ENCODE measurements at places on chromosomes 13 and 19. TPM values are rescaled to one million over a fixed set of nuclear protein-coding genes. Genes with fewer than 3 reads are reported as not detected.
A peak's percentile ranks its signal among the peaks of the same experiment; 100 is the strongest.

DNA sequence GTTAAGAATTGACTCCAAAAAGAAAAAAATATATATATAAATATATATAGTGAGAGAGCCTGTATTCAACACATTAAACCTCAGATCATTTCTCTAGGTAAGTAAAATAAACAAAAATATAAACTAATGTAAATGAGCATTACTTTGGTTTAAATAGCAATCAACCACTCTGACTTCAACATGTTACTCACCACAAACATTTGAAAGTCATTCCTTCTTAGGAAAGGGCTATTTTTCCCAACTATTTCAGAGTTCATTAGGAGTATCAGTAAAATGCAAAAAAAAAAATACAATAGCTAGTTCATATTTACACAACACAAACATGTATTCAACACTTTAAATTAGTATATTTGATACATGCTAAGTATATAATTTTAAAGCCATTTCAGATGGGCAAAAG is 40.5 kb downstream of the KLF12 start:
- H3K4me3 ChIP-seq, result no peak overlapping the region
- DNase-seq, result no peak
- no peak overlapping the region for H3K27ac ChIP-seq
- no peaks in the 10 kb centered on the region for H3K27me3 ChIP-seq

DNA sequence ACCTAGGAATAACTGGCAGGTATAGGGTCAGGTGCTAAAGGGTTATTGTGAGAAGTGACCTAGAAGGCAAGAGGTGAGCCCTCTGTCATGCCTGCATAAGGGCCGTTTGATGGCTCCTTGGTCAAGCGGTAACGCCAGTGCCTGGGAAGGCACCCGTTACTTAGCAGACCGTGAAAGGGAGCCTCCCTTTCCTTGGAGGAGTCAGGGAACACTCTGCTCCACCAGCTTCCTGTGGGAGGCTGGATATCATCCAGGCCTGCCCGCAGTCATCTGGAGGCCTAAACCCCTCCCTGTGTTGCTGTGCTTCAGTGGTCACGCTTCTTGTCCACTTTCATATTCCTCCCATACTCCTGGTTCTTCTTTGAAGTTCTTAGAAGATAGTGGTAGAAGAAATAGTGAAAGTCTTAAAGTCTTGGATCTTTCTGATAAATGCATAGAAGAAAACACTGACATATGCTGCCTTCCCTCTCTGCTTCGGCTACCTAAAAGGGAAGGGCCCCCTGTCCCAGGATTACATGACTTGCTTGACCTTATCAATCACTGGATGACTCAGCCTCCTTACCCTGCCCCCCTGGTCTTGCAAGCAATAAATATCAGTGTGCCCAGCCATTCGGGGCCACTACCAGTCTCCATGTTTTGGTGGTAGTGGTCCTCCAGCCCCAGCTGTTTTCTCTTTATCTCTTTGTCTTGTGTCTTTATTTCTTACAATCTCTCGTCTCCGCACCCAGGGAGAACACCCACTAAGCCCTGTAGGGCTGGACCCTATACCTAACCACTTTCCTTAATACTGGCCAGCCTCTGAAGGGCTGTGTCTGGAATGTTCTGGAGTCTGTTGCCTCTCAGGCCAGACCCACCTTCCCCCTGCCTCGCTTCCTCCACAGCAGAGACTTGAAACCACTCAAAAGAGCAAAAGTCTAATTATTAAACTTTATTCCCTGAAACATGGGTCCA is 16.1 kb upstream of the ABCC4 start:
- H3K4me3 ChIP-seq, result no peak overlapping the region
- no peaks in the 10 kb centered on the region for H3K36me3 ChIP-seq
- no peaks in the 10 kb centered on the region for H3K27me3 ChIP-seq

GRCh38 chr13:99197117-99197651 is 3.5 kb upstream of the UBAC2 start:
- no peaks in the 10 kb centered on the region for H3K27me3 ChIP-seq
- DNase-seq, result no peak
- peaks cover 12% of the 10 kb centered on the region for H3K4me1 ChIP-seq
- no peak overlapping the region for H3K27ac ChIP-seq
- no peaks in the 10 kb centered on the region for H3K36me3 ChIP-seq
- H3K4me3 ChIP-seq, result no peak overlapping the region

GRCh38 chr13:35781036-35782000 is 304.8 kb upstream of the MAB21L1 start:
- H3K27ac ChIP-seq, result no peak overlapping the region
- no peak for DNase-seq
- peaks cover 16% of the 10 kb centered on the region for H3K4me1 ChIP-seq
- H3K36me3 ChIP-seq, result no peaks in the 10 kb centered on the region
- H3K4me3 ChIP-seq, result no peak overlapping the region

GRCh38 chr13:46307554-46307953 is 79.5 kb downstream of the RUBCNL start:
- H3K4me3 ChIP-seq, result no peak overlapping the region
- H3K27me3 ChIP-seq, result no peaks in the 10 kb centered on the region
- DNase-seq, result no peak
- H3K27ac ChIP-seq, result no peak overlapping the region
- H3K36me3 ChIP-seq, result no peaks in the 10 kb centered on the region
- H3K4me1 ChIP-seq, result no peaks in the 10 kb centered on the region

- no peaks in the 10 kb centered on the region for H3K4me1 ChIP-seq
- H3K4me3 ChIP-seq, result no peak overlapping the region
- H3K36me3 ChIP-seq, result no peaks in the 10 kb centered on the region
- DNase-seq, result no peak
- no peak overlapping the region for H3K27ac ChIP-seq
- H3K27me3 ChIP-seq, result no peaks in the 10 kb centered on the region
These were observed 20.7 kb upstream of the XPO4 start for GRCh38 chr13:20923272-20923671.

- no peak for DNase-seq
- no peaks in the 10 kb centered on the region for H3K36me3 ChIP-seq
- H3K27ac ChIP-seq, result no peak overlapping the region
These were observed 112.3 kb downstream of the VWA8 start for GRCh38 chr13:41848435-41849255.

DNA sequence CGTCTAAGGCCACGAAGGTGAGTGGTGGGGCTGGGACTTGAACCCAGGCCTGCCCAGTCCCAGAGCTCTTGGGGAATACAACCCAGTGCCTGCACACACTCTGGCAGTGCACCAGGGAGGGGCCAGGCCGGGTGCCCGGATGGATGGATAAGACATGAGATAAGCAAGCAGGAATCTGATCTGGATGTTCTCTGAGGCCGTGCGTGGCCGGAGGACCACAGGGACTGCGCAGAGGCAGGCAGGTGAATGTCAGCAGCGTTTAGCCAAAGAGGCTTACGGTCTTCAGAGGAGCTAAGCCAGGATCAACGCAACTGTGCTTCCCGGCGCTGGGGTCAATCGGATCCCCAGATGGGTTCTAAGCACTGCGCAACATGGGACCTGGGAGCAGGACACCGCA is 1.5 kb downstream of the ZNF787 start:
- no peaks in the 10 kb centered on the region for H3K27me3 ChIP-seq
- no peak for DNase-seq
- peaks cover 3% of the 10 kb centered on the region for H3K36me3 ChIP-seq
- H3K27ac ChIP-seq, result peak overlapping the region; percentile 98
- H3K4me1 ChIP-seq, result peaks cover 68% of the 10 kb centered on the region

- no peak overlapping the region for H3K27ac ChIP-seq
- no peaks in the 10 kb centered on the region for H3K27me3 ChIP-seq
- no peak overlapping the region for H3K4me3 ChIP-seq
- DNase-seq, result no peak
- no peaks in the 10 kb centered on the region for H3K36me3 ChIP-seq
These were observed 156.9 kb upstream of the DACH1 start for GRCh38 chr13:72023895-72024294.

- no peak for DNase-seq
- no peak overlapping the region for H3K4me3 ChIP-seq
- no peaks in the 10 kb centered on the region for H3K36me3 ChIP-seq
- H3K27me3 ChIP-seq, result no peaks in the 10 kb centered on the region
These were observed 31.3 kb upstream of the CEBPA start for GRCh38 chr19:33333642-33334041.

DNA sequence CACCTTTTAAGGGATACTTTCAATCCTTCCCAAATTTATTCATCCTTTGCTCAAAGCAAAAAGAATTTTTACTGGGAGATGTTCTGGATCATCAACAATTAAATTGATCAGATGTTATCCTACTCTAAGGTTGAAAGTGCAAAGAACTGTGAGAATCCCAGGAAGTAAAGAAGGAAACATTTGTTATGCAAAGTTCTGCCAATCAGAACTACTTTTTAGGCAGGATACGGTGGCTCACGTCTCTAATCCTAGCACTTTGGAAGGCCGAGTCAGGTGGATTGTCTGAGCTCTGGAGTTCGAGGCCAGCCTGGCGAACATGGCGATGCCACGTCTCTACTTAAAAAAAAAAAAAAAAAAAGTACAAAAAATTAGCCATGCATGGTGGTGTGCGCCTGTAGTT is 882.3 kb downstream of the DIAPH3 start:
- no peak overlapping the region for H3K4me3 ChIP-seq
- no peak for DNase-seq
- no peaks in the 10 kb centered on the region for H3K27me3 ChIP-seq
- H3K36me3 ChIP-seq, result no peaks in the 10 kb centered on the region

- peaks cover 44% of the 10 kb centered on the region for H3K36me3 ChIP-seq
- DNase-seq, result no peak
- H3K4me1 ChIP-seq, result peaks cover 23% of the 10 kb centered on the region
- no peak overlapping the region for H3K27ac ChIP-seq
- no peaks in the 10 kb centered on the region for H3K27me3 ChIP-seq
These were observed 2.3 kb upstream of the STRN4 start for GRCh38 chr19:46748325-46749109.

DNA sequence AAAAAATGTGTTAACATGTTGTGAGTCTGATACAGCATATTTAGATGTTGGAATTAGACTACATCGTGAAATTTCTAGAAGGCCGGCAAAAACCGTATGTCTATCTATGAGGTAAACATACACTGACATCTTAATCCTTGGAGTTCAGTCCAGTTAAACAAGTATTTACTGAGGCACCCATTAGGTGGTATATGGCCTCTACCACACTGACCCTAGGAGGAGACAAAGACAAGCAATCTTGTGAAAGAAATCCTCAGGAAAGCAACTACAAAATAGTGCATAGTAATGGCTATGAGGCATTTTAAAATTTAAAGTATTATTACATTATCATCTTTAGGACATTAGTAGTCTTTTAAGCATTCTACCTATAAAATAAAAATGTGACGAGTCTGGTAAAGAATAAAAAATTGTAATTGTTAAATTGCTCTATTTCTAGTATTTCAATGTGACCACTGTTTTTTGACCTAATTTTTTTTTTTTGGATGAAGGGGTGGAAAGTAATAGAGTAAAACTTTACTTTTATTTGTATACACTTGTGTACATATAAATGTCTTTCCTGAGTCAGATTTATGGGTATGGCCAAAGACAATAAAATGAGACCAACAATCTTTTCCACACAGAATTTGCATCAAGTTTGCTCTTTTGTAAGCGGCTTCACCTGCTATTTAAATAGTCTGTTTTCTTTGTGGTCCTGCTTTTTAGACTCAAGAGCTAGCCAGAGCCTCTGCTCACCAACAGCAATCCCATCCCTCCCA is 50.5 kb downstream of the KATNAL1 start:
- H3K27ac ChIP-seq, result no peak overlapping the region
- no peak overlapping the region for H3K4me3 ChIP-seq
- H3K36me3 ChIP-seq, result no peaks in the 10 kb centered on the region
- H3K27me3 ChIP-seq, result no peaks in the 10 kb centered on the region

DNA sequence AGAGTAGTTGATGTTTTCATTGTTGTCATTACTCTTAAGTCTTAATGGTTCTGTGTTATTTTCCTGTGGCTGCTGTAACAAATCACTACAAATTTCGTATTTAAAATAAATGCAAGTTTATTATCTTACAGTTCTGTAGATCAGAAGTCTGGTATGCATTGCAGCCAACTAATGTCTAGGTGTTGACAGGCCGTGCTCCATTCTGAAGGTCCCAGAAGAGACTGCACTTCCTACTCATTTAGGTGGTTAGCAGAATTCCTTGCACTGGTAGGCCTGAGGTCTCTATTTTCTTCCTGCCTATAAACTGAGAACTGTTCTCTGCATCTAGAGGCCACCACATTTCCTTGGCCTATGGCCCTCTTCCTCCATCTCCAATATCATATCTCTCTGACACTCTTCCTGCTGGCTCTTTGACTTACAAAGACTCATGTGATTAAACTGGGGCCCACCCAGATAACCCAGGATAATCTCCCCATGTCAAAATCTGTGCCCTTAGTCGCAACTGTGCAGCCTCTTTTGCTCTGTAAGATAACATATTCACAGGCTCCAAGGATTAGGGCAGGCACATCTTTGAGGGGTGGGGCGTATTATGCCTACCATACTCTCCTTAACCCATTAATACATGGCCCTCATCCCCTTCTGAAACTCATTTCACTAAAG is 468.4 kb downstream of the FOXO1 start:
- H3K27me3 ChIP-seq, result no peaks in the 10 kb centered on the region
- DNase-seq, result no peak
- peaks cover 16% of the 10 kb centered on the region for H3K4me1 ChIP-seq

- peaks cover 10% of the 10 kb centered on the region for H3K36me3 ChIP-seq
- H3K4me1 ChIP-seq, result peaks cover 8% of the 10 kb centered on the region
- no peak overlapping the region for H3K4me3 ChIP-seq
- H3K27ac ChIP-seq, result no peak overlapping the region
These were observed 4.4 kb upstream of the CHAMP1 start for GRCh38 chr13:114309806-114310410.

DNA sequence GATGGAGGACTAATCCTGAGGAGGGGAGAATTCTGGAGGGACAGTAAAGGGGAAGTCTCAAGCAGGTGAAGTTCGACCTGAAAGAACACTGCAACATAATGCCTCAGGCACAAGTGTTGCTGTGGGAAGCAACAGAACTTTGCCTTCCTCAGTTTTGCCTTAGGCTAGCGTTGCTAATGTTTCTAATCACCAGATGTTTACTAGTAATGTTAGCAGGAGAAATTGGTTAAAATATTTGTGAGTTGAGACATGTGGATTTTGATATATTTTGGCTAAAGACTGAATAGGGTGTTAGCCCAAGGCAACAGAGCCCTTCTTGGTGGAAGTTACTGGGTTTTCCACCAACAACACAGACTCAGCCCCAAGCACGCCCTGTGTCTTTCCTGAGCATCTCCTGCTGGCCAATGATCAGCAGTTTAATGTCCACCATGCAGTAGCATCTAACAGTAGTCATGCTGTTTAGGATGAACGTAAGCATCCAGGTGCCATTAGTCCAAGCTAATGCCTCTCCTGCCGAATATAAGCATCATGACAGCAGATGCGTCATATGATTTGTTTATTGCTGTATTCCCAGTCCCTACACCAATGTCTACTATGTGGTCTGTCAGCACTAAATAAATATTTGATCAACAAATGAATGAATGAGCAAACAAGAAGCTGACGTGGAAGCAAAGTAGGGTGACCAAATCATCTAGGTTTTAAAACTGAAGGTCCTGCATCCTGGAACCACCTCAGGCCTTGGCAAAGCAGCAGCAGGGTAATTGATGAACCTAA is 511.9 kb upstream of the HTR2A start:
- H3K27me3 ChIP-seq, result no peaks in the 10 kb centered on the region
- H3K36me3 ChIP-seq, result no peaks in the 10 kb centered on the region
- H3K4me1 ChIP-seq, result no peaks in the 10 kb centered on the region
- H3K4me3 ChIP-seq, result no peak overlapping the region

ELAVL1 gene
- 36.0 TPM for total RNA-seq

KASH5 gene
- not detected for total RNA-seq

ZNF791 gene
- 18.1 TPM for total RNA-seq

ANKRD24 gene
- 0.32 TPM for total RNA-seq

ZNF737 gene
- total RNA-seq, result 10.8 TPM

TTC9B gene
- total RNA-seq, result not detected

LAIR2 gene
- not detected for total RNA-seq

ATXN8OS gene
- not detected for total RNA-seq

ZNF66 gene
- 1.6 TPM for total RNA-seq

SERP2 gene
- total RNA-seq, result 6.0 TPM

IL11 gene
- total RNA-seq, result not detected

ZNF582 gene
- total RNA-seq, result 4.6 TPM
